ENCODE measurements at places on chromosomes 13 and 19.
A peak's percentile ranks its signal among the peaks of the same experiment; 100 is the strongest.

DNA sequence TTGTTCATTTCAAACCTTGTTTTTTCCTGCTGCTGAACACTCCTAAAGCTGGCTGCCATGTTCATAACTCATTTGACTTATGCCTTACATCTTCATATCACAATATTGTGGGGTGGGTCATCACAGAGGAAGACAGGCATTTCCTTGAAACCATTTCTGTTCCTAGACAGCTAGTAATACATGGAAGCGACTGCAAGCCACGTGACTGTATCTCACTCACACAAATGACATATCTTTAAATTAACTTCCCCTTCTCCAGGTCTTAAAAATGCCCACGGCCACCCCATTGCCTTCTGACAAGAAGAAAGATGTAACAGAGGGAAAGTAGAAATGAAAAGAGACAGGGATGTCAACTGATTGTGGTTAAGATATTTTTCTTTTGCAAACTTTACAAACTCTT lies 236.8 kb downstream of the LMO7 start:
- no peak for DNase-seq

DNA sequence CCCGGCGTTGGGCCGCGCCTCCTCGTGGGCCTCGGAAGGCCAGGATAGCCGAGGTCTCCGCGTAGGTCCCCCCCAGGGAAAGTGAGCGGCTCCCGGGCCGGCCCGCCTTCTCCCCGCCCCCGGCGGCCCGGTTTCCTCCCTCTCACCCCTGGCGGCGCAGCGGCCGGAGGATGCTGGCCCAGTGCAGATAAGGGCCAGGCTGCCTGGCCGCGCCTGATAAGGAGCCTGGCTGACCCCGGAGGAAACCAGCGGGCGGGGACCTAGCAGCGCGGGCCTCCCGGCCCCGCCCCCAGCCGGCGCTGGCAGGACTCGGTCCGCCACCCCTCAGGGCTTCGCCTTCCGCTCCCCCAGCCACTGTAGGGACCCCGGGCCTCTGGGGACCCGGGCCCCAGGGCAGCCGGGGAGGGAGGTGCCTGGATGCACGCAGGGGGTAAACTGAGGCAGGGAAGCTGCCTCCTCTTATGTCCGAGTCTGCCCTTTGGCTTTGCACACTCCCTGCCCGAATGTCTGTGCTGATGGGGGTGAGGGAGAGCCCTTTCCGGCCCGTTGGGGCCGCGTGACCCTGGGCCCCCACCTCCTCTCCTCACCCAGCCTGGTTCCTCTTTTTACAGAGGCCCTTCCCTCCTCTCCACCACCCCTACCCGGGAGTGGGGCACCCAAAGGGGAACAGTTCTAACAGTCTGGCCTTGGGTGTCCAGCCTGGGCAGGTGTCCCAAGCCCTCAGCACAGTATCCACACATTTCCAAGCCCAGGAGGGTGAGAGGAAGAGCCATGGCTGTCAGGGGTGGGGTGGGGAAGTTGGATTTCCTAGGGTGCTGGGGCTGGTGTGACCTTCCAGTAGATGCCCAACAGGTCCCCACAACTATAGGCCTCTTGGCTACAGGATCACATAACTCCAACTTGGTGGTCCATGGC lies at the start of gene LYL1:
LYL1 (minus strand) TSS at position 193 of the 915 bp plus-strand sequence. CDS start 1,687 bp downstream, outside the sequence.
- peak; percentile 83 for DNase-seq

DNA sequence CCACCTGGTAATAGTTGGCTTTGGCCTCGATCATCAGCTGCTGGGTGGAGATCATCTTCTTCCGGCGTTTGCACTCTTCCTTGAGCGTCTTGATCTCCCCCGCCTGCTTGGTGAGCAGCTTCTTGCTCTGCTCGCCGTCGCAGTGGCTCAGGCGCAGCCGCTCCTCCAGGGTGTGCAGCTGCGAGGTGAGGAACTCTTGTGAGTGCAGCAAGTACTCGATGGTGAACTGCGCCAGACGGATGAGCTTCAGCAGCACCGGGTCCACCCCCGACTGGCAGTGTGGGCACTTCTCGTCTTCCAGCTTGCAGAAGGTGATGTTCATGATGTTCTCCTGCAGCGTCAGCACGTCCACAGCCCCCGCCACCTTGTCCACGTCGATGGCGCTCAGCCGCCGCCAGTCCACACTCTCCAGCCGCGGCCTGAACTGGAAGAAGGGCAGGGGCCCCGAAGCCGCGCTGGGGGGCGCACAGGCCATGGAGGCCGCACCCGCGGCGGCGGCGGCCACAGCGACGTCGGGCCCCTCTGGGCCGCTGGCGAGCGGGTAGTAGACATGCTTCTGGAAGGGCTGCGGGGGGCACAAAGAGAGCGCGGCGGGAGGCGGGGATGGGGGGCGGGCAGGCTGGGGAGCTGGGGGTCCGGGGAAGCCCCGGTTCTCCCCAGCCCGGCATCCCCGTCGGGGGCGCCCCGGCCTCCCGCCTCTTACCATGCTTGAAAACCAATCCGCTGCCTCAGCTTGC lies 3.0 kb downstream of the DZIP1 start:
- peak; percentile 76 for DNase-seq

GRCh38 chr13:72399351-72399750 lies 328.1 kb downstream of the MZT1 start:
- DNase-seq = no peak

GRCh38 chr13:40464337-40465014 lies 202.0 kb downstream of the FOXO1 start:
- DNase-seq = no peak

DNA sequence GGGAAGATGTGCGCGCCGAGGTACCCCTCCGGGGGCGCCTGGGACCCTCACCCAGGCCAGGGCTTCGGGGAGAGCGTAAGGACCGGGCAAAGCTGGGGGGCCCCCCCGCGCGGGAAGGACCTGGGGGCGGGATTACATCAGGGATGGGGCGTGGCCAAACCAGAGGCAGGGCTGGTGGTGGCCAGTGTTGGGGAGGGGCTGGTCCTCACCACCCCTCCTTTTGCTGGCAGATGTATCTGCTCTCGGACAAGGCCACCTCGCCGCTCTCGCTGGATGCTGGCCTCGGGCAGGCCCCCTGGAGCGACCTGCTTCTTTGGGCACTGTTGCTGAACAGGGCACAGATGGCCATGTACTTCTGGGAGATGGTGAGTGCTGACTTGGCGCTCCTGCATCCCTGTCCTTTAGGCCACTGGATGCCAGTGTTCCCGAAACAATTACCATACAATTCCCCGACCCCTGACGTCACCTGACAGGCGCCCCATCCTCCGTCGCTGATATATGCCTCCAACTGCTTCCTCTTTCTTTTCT lies 25.3 kb downstream of the TRPM4 start:
- no peak for DNase-seq

DNA sequence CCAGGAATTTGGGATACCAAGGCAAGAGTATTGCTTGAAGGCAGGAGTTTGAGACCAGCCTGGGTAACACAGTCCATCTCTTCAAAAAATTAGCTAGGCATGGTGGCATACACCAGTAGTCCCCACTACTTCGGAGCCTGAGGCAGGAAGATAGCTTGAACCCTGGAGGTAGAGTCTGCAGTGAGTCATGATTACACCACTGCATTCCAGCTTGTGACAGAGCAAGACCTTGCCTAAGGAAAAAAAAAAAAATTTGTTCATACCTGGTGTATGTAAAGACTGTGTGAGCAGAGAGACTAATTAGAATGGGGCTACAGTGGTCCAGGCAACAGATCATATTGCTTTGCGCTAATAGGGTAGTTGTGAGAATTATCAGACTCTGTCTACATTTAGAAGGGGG lies 778.3 kb upstream of the PCDH20 start:
- DNase-seq = no peak

GRCh38 chr13:84730376-84730775 lies 848.1 kb upstream of the SLITRK1 start:
- no peak for DNase-seq

DNA sequence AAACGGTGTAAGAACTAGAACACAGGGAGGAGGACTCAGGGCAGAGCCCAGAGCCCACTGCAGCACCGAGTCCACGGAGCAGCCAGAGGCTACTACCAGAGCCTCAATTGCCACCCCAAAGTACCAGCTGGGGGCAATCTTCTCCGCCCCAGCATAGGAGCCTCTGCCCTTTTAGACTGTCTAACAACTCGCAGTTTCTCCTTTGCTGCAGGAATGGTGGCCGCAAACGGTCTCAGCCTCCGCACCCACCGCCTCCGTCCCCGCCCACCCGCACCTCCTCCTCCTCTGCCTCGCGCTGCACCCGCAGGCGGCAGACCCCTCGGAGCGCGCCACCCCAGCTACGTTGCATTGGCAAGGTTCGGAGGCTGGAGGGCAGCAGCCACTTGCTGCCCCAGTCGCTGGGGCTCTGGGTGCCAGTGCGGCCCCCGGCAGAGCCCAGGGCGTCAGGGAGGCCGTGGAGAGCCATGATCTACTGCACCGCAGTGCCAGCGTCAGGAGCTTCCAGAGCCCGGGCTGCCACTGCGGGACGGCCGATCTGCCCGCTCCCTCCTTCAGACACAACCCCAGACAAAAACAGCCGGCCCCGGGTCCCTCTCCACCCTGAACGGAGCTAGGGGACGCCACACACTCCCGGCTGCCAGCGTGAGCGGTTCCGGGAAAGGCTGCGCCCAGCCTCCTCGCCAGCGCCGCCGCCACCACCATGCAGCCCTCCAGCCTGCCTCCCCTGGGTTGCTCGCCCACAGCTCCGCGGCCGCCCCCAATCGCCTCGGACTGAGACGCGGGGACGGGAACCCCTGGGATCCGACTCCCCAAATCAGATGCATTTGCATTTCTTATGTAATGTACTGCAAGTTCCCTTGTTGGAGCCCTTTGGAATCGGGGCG lies 1.8 kb downstream of the FGF14 start:
- peak; percentile 65 for DNase-seq

- no peak for DNase-seq
These were observed 405.1 kb downstream of the DACH1 start for GRCh38 chr13:71461892-71462291.

- no peak for DNase-seq
These were observed 1495.0 kb upstream of the PCDH20 start for GRCh38 chr13:62910541-62911060.

- DNase-seq = no peak
These were observed 7.8 kb upstream of the URI1 start for GRCh38 chr19:29934257-29934656.

- DNase-seq = no peak
These were observed 400.0 kb downstream of the LMO7 start for GRCh38 chr13:76036176-76036575.

DNA sequence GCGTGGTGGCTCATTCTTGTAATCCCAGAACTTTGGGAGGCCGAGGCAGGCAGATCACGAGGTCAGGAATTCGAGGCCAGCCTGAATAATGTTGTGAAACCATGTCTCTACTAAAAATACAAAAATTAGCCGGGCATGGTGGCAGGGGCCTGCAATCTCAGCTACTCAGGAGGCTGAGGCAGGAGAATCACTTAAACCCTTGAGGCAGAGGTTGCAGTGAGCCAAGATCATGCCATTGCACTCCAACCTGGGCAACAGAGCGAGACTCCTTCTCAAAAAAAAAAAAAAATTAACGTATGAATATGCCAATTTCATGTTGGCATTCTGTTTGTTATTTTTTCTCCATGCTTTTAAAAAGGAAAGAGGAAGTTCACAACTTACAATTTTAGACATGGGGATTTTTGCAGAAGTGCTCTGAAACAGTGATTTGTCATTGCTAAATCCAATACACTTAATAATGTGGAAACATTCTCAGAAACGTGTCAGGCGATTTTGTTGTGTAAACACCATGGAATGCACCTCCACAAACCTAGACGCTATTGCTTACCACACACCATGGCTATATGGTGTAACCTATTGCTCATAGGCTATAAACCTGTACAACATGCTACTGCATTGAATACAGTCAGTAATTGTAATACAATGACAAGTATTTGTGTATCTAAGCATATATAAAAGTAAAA lies 115.9 kb upstream of the PCDH20 start:
- DNase-seq = no peak

DNA sequence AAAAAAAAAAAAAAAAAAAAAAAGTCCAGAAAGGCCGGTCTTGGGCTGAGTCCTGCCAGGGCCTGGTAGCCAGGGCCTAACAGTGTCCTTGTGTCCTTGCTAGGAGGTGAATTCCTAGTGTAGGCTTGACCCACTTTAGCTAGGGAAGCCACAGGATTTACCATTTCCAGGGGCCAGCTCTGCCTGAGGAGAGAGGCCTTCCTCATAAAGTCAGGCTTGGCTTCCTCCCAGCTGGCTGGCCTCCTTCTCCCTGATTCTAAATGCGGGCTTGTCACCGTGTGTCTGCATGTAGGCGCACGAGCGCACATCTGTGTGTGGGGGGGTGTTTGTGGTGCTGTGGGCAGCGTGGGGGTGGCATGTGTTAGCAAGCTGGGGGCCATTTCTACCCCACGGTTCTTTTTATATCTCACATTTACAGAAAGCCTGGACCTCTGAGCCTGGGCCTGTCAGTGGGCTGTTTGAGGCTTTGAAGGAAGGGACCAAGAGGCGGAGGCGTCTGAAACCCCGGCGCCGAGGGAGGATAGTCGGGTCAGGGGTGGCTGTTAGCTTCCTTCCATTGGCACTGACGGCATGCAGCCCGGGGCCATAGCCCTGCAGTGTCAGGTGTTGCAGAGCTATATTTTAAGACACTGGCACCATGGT lies 31.7 kb downstream of the IER2 start:
- DNase-seq = peak; percentile 90

DNA sequence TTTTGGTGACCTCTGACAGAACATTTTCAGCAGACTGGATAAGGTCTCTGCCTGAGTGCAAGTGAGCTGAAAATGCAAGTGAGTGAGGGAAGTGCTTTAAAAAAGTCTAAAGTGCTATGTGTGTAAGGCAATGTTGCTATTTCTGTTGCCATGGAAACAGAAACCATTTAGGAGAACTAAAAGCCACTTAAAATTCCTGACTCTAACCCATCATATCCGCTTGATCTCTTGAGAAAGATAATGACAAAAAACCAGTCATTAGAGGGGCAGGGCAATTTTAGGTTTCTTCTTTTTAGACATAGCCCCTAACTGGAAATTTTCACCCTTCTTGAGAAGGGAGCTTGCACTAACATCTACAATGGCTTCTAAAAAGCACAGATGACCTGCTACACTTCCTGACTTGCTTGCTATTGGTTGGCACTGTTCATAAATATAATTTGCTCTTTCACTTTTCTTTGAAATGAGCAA lies at the start of gene CYSLTR2:
CYSLTR2 (plus strand) TSS at position 458 of the 468 bp plus-strand sequence. CDS start 52,889 bp downstream, outside the sequence.
- DNase-seq = no peak

GRCh38 chr13:23794267-23795161 lies 94.7 kb downstream of the MIPEP start:
- no peak for DNase-seq

GRCh38 chr13:112703449-112704284 lies 13.8 kb downstream of the ATP11A start:
- peak; percentile 19 for DNase-seq

GRCh38 chr19:2345794-2346663 lies 14.0 kb upstream of the TMPRSS9 start:
- no peak for DNase-seq

- DNase-seq = no peak
These were observed 7.5 kb upstream of the ILF3 start for GRCh38 chr19:10646456-10647159.

DNA sequence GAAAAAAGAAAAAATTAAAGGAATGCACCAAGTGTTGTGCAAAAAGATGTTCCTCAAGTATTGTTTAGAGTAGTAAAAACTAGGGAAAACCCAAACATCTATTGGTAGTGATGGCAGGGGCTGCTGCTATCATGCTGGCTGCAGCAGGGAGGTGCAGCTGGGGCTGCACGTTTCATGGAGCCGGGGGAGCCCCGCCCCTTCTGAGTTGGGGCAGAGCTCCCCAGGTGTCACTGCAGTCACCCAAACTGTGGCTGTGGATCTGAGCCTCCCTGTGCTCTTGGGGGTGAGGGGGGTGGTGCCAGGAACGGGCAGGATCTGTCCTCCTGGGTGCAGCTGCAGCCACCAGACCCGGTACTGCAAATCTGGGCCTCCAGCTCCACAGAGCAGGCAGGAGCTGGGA lies 11.5 kb upstream of the UBE2S start:
- DNase-seq = no peak

- peak; percentile 53 for DNase-seq
These were observed 59.3 kb upstream of the URI1 start for GRCh38 chr19:29882719-29883105.

GRCh38 chr19:10238172-10238783 lies 7.1 kb upstream of the S1PR2 start:
- peak; percentile 92 for DNase-seq

Measured in sigmoid colon (tissue), 7 donors.